ENCODE measurements at places on chromosomes 13 and 19. TPM values are rescaled to one million over a fixed set of nuclear protein-coding genes. Genes with fewer than 3 reads are reported as not detected.

The ZNF223 gene
- total RNA-seq: 6.0 TPM

The PRX gene
- total RNA-seq: 1.1 TPM

The LYPD5 gene
- total RNA-seq: 0.61 TPM

The TPM4 gene
- total RNA-seq: 373 TPM

The GSX1 gene
- not detected for total RNA-seq
